HT-29 (cell line): ENCODE measurements at places on chromosomes 4 and X.

GRCh38 chrX:132263127-132263526 lies 43.9 kb upstream of the RAP2C start:
- no peak for DNase-seq

- DNase-seq, result no peak
Observed at GRCh38 chr4:8121292-8122015, 37.2 kb downstream of the ABLIM2 start.

DNA sequence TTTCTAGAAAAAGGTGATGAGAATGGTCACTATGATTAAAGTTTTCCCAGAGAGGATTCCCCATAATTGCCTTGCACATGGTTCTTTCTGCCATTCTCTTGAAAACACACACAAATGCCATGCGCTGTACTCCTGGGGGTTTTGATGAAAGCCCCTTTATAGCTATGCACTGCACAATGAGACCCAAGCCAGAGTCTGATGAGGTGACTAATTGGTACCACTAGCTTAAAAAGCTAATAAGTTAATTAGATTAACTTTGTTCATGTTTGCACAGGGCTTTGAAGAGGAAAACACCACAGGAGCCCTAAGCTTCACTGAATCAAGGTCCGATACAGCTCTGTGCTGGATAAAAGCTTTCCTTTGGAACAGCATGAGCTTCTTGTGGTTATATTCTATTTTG lies 132.2 kb downstream of the NKX6-1 start:
- no peak for DNase-seq

- DNase-seq, result no peak
Observed at GRCh38 chr4:146124023-146124680, 51.4 kb upstream of the LSM6 start.

DNA sequence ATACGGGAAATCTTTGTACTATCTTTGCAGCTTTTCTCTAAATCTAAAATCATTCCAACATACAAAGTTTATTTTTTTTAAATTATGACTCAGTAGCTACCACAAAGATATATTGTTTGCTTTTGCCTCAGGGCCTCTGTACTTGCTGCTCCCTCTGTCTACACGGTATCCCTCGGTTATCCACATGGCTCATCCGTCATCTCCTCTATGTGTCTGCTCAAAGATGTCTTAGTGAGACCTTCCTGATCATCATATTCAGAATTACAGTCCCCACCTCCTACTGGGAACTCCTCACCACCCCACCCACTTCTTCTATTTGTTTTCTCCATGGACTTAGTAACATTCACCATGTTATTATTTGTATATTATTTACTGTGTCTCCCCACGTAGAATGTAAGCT lies 107.8 kb downstream of the PARM1 start:
- no peak for DNase-seq

DNA sequence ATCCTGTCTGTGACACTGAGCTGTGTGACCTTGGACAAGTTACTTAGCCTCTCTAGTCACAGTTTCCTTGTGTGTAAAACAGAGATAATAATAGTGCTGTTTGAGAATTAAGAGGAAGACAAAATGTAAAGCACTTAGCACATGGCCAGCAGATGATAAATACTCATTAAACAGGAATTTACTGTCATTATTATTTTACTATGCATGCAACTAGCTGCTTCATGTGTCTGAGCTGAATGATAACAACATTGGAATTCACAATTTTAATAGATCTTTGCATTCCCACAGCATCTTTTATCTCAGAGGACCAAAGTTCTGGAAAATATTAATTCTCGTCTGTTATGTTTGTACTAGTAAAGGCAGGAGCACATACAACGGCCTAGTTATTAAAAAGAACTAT lies 79.2 kb upstream of the TET2 start:
- DNase-seq, result no peak

DNA sequence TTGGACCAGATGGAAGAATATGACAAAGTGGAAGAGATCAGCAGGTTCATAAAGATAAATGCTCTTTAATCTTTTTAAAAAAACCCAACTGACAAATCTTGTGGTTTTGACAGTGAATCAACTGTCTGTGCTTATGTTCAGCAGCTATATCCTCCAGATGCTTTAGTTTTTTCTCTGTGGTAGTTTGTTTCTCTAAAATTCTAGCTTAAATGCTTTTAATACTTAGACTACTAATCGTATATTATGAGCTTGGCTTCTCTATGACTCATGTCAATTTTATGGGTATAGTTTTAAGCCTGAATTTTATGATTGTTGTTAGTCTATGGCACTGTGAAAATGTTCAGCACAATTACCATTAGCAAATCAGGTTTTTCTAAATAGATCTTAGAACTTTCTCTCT lies 12.9 kb downstream of the HHIP start:
- DNase-seq, result no peak

DNA sequence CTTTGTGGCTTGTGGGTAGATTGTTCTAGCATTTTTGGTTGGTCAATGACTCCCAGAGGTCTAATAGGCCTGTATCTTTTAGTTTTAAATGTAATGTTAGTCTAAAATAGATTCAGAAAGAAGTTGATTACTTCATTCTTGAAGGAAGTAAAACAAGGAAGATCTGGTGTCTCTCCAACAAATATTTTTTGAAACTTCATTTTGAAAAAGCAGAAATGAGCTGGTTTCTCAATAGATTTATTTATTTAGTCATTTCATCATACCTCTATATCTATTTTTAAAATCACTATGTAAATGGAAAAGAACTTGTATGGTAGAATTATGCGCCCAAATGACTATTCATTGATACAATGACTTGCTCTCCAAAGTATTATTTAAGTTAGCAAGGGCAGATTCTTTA lies 7.2 kb downstream of the HTR2C start:
- no peak for DNase-seq

DNA sequence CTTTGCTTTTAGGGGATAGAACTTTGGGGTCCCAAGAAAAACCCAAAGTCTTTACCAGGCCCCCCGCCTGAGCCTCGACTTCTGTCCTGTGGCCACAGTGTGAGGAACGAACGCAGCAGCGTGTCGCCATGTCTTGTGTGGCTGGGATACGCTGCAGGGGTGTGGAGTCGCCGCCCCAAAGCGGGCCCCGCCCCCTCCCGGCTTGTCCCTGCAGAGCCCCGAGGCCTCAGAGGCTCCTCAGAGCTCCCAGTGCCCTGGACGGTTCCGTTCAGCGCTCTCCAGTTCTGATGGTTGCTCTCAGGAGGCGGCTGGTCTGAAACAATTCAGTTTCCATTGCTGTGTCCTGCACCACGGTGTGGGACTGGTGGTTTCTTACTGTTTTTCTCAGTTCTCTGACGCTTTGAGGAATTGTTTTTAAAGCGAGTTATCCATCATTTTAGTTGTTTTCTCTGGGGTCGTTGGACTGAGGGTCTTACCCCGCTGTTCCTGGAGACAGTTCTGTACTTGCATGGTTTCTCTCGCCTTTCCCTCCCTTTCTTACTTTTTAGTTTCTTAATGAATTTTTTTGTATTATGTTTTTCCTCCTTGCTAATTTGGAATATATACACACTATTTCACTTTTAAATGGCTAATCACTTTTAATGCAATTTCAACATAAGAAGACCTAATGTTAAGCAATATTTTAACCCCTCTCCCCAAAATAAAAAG lies 1.6 kb upstream of the IDUA start:
- DNase-seq, result peak; percentile 66

DNA sequence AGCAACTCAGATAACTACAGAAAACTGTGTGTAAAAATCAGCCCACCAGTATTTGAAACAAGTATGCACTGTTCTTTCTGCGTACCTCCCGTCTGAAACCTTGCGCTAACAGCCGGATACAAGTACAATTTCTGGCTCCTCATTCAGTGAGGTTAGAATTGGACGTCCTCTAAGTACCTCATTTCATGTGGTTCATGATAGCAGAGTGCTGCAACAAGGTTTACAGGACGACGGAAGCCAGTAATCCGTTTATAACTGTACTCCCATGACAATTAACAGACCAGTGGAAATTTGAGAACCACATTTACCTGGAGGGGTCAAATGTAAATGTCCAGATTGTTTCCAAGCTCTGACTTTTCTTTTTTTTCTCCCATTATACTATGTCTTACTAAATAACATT lies 52.9 kb upstream of the TENM3 start:
- no peak for DNase-seq

DNA sequence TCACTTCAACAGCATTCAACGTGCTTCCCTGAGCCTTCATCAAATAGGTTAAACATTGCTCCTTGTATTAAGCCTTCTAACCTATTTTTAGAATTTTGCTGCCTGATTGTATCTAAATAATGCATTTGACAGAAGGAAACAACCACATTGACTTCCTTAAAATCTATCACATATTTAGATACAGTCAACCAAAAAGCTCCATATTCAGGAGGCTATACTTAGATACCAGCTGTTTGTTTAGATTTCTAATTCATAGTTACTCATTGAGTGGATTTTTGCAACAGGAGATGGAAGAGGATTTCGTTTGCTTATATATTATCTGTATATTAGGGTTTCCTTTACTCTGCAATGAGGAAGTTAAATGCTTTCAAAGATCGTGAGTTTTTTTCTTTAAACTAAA lies 241.1 kb upstream of the PPP1R2C start:
- DNase-seq, result no peak

DNA sequence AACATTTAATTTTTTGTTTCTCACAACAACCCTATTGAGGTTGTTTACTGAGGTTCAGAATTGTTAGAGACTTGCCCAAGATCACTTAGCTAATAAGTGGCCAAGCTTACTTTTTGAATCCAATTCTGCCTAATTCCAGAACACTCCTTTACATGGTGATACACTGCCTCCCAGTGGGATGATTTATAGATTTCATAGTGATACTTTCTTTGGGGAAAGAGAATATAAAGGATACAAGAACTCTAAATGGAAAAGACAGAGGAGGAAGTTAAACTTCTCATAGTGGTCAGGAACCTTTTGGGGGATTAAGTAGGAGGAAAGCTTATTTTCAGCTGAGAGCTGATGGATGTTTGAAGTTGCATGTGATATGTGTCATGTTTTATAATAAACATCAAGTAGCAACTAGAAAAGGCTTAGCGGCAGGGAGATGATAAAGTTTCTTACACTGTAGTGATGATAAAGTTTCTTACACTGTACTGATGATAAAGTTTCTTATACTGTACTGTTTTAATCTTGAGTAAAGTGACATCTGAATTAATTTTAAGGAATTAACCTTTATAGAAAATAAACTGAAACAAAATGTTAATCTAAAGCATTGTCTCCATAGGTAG lies 15.3 kb downstream of the STAG2 start:
- peak; percentile 59 for DNase-seq

- DNase-seq, result no peak
Observed at GRCh38 chr4:152663203-152664066, 16.4 kb downstream of the TMEM154 start.

GRCh38 chr4:41176340-41176739 lies 38.0 kb downstream of the APBB2 start:
- DNase-seq, result no peak

DNA sequence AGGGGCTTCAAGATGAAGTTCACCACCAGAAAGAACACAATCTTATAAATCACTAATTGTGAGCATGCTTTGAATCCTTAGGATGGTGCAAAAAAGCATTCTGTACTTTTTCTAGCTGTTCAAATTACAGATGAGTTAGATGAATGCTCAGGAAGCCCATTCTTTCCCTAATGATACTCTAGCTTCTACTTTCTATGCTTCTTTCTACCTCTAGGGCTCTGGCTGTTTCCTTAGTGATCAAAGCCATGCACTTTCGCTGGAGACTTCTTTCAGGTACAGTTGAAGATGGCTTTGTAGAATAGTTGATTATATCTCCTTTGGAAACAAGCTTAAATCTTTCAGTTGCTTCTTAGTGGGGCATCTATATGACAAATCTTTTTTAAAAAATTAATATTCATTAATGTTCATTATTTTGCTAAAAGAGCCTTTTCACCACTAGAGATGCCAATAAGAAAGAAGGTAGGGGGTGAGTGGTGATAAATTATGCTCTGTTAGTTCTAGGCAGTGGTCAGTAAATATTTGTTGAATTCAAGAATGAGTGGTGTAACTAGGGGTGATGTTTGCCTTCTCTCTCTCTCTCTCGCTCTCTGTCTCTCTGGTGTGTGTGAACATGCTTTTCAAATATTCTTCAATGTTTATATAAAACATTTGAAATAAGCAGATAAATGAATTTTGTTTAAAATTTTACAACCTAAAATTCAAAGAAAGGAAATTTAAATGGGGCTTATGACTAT lies 169.4 kb downstream of the GLUD2 start:
- no peak for DNase-seq

DNA sequence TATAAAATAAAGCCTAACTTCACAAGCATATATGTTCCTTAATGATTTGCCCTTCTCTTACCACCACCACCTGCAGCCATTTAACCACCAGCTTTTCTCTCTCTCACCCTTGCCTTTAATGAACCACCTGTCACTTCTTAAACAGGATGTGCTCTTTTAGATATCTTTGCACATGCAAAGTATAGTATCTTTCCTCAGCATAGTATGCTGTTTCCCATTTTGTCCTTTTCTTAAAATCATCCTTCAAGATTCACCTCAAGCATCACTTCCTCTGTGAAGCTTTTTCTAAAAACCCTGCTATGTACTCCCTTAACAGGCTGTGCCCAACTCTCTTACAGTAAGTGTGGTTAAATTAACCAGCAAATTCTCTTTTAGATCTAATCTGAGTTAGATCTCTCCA lies 8.2 kb upstream of the CNOT6L start:
- DNase-seq, result no peak

- no peak for DNase-seq
Observed at GRCh38 chr4:173367946-173368345, 2.8 kb upstream of the SAP30 start.

- DNase-seq, result no peak
Observed at GRCh38 chrX:65633826-65634225, 33.6 kb upstream of the MSN start.

DNA sequence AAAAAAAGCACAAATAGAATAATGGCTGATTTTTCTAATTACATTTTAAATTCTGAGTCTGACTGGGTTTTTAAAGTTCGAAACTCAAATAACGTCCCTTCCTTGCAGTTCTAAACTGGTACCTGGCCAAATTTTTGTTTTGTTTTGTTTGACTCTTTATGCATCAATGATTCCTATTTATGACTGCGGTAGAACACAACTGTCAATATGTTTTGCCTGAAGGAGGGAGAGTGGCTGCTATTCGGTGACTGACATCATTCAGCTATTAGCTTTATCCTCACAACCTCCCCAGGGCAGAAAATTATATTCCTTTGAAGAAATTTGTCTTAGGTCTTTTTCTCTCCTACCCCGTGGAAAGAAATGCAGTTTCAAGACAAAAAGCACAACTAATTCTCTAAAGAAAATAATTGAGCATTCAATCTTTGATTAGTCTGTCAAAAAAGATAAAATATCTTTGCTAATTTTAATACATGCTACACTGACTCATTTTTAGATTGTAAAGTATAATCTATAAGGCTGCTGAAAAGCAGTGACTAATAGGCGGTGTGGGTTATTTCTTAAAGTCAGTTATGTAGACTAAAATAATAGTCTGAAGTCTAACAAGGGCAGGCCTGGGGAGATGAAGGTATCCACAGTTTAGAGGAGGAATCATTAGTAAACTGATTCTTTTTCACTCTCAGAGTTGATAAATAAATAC lies 61.9 kb downstream of the TMEM150C start:
- no peak for DNase-seq

- peak; percentile 39 for DNase-seq
Observed at GRCh38 chr4:53507671-53508286, 83.5 kb downstream of the LNX1 start.
